ENCODE measurements at places on chromosomes 6 and 20.

DNA sequence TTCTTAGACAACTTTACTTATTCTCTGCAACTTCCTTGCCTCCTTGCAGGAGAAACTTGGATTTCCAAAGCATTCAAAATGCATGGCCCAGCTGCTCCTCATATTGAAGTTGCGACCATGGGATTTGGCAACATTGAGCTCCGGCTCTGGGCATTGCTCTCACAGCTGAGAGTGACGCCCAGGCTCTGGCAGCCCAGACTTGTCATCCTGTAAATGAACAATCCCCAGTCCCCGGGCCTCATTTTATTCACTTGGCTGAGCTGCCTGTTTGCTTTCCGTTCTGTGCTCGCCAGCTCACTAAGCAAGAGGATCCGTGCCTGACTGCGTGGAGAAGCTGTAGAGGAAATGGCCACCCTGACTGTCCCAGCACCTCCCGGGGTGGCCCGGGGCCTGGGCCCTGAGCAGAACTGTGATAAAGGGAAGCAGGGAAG, 119.5 kb upstream of the CD93 start:
- peak overlapping the region; percentile 4 for H3K27ac ChIP-seq
- DNase-seq: peak; percentile 86
- no peaks in the 10 kb centered on the region for H3K27me3 ChIP-seq
- H3K4me1 ChIP-seq: peaks cover 5% of the 10 kb centered on the region
- H3K4me3 ChIP-seq: no peak overlapping the region

DNA sequence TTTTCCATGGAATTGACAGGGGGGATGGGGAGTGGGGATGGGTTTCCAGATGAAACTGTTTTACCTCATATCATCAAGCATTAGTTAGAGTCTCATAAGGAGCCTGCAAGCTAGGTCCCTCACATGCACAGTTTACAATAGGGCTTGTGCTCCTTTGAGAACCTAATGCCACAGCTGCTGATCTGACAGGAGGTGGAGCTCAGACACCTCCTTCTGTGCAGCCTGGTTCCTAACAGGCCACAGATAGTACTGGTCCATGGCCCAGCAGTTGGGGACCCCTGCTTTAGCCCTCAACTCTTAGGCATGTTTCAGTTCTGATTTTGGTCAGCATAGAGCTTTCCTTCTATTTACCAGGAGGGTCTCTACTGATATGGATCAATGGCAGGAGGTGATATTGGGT, 251.6 kb downstream of the LAMA2 start:
- H3K27me3 ChIP-seq: no peaks in the 10 kb centered on the region
- H3K4me3 ChIP-seq: no peak overlapping the region
- no peak for DNase-seq
- H3K4me1 ChIP-seq: no peaks in the 10 kb centered on the region
- no peak overlapping the region for H3K27ac ChIP-seq
- no peaks in the 10 kb centered on the region for H3K36me3 ChIP-seq

- H3K4me3 ChIP-seq: no peak overlapping the region
- H3K4me1 ChIP-seq: peaks cover 2% of the 10 kb centered on the region
- H3K27ac ChIP-seq: no peak overlapping the region
- peak; percentile 71 for DNase-seq
These were observed 6.5 kb downstream of the PEDS1 start for GRCh38 chr20:50146732-50147662.

- no peaks in the 10 kb centered on the region for H3K4me1 ChIP-seq
- no peaks in the 10 kb centered on the region for H3K27me3 ChIP-seq
- no peak overlapping the region for H3K27ac ChIP-seq
- no peaks in the 10 kb centered on the region for H3K36me3 ChIP-seq
- no peak overlapping the region for H3K4me3 ChIP-seq
- DNase-seq: no peak
These were observed 112.4 kb downstream of the TAF4 start for GRCh38 chr20:61953037-61954021.

DNA sequence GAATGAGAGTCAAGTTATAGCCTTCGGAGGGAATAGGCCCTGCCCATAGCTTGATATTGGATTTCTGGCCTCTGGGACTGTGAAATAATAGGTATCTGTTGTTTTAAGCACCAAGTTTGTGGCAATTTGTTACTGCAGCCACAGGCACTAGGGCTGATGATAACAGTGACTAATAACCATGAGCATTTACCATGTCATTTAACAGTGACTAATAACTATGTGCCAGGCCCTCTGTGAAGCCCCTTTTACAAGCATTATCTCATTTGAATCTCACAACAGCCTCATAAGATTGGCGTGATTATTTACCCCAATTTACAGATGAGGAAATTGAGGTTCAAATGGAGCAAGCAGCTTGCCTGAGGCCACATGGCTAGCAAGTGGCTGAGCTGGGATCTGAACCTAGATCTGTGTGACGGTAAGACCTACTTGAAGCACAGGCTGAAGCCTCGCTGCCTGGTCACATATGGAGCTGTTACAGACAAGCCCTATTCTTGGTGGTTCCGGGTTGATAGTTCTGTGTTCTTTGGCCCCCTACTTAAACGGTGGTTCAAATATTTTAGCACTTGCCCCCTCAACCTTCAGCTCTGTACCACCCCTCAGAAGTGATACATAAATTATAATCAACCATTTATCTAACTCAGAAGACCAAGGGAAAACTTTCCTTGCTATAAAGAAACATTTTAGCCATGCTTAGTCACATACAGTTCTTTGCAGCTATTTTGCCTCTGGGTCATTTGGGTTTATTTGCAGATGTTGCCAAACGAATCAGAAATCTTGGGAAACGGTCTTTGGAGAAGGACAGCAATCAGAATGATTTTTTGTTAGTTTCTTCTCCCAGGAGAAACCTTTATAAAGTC, 98.3 kb downstream of the ELOVL5 start:
- H3K4me1 ChIP-seq: peaks cover 3% of the 10 kb centered on the region
- peak overlapping the region; percentile 94 for H3K27ac ChIP-seq
- no peak for DNase-seq
- H3K4me3 ChIP-seq: no peak overlapping the region

DNA sequence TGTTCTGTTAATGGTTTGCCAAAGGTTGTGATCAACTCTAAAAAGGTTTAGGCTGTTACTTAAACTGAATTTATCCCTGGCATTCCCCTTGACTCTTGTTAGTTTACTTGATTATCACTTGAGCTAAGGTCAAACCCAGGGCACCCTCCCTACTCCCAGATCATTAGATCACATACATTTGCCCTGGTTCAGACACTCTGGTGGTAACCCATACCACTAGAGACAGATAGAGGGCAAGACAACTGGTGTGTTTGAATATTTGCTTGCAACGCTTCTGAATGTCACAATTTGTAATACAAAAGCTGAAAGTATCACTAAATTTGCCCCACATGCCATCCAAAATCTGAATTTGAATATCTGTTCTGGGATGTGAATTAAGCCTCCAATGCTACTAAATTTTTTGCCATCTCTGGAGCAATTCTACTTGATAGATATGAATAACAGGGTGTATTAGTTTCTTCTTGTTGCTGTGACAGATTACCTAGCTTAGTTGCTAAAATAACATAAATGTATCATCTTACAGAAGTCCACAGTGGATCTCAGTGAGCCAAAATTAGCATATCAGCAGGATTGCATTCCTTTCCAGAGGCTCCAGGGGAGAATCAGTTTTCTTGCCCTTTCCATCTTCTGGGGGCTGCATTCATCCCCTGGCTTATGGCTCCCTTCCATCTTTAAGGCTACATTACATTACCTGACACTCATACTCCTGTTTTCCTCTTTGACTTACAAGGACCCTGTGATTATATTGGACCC, 45.4 kb downstream of the FIG4 start:
- no peak overlapping the region for H3K4me3 ChIP-seq
- no peak overlapping the region for H3K27ac ChIP-seq
- H3K27me3 ChIP-seq: no peaks in the 10 kb centered on the region

- no peak within 1 kb of the TSS for H3K4me3 ChIP-seq
- no peaks in the 10 kb centered on the region for H3K36me3 ChIP-seq
- DNase-seq: no peak
- no peaks in the 10 kb centered on the region for H3K4me1 ChIP-seq
- H3K27ac ChIP-seq: no peak within 1 kb of the TSS
- H3K27me3 ChIP-seq: no peaks in the 10 kb centered on the region
These were observed at the start of gene PGC for GRCh38 chr6:41747256-41748101. PGC (minus strand) TSS chr6:41747397; CDS start chr6:41747334, 63 bp downstream.

- H3K27ac ChIP-seq: no peak overlapping the region
- no peaks in the 10 kb centered on the region for H3K36me3 ChIP-seq
- DNase-seq: peak; percentile 5
- no peaks in the 10 kb centered on the region for H3K27me3 ChIP-seq
- H3K4me1 ChIP-seq: peaks cover 3% of the 10 kb centered on the region
These were observed 16.8 kb upstream of the BNIP5 start for GRCh38 chr6:36353411-36353915.

DNA sequence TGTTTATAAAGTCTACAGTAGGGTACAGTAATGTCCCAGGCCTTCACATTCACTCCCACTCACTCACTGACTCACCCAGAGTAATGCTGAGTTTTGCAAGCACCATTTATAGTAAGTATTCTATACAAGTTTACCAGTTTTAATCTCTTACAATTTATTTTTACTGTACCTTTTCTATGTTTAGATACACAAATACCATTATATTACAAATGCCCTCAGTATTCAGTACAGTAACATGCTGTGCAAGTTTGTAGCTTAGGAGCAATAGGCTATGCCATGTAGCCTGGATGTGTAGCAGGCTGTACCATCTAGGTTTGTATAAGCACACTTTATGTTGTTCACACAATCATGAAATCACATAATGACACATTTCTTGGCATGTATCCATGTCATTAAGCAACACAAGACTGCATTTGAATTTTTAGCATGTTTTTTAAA, 673.6 kb downstream of the CD109 start:
- DNase-seq: no peak
- H3K27me3 ChIP-seq: no peaks in the 10 kb centered on the region
- H3K4me1 ChIP-seq: no peaks in the 10 kb centered on the region
- no peaks in the 10 kb centered on the region for H3K36me3 ChIP-seq

DNA sequence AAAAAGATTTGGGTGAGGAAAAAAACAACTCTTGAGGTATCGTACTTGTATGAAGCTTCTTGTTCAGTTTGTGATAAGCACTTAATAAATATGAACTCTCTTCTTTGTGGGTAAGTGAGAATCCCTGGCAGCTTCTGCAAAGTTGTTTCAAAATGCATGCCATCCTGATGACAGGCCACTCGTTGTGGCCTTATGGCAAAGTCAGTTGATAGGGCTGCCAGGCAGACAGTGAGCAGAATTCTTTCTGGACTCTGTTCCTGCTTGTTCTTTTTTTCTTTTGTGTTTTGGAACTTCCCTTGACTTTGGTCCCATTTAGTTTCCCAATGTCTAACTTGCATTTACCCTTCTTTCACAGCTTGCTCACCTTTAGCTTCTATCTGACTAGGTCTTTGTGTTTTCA, 983.5 kb upstream of the FLRT3 start:
- no peaks in the 10 kb centered on the region for H3K4me1 ChIP-seq
- no peak overlapping the region for H3K27ac ChIP-seq
- no peak overlapping the region for H3K4me3 ChIP-seq

- H3K4me3 ChIP-seq: peak overlapping the region; percentile 1
- H3K27me3 ChIP-seq: no peaks in the 10 kb centered on the region
- no peak overlapping the region for H3K27ac ChIP-seq
- DNase-seq: no peak
- no peaks in the 10 kb centered on the region for H3K4me1 ChIP-seq
- H3K36me3 ChIP-seq: no peaks in the 10 kb centered on the region
These were observed 296.2 kb downstream of the RIMS1 start for GRCh38 chr6:72182337-72183246.

DNA sequence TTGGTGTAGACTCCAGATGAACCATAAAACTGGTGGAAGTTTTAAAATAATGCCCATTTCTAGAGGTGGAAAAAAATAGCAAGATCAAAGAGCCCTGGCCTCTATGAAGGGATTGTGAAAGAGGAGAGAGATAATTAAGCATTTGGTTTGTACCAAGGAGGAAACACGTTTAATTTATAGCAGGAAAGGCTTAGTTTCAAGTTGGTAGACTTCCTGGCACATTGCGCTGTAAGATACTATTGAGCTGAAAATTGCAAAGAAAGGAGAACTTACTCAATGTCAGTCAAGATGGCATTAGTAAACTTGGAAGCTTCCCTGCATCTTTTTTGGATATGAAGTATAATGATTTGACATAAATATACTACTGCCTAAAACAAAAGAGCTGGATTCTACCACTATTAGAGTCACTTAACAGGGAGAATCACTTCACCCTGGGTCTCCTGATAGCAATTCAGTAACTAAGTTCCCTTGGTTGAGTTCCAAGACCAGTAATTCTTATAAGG, 24.4 kb downstream of the MARCKS start:
- no peaks in the 10 kb centered on the region for H3K36me3 ChIP-seq
- no peak overlapping the region for H3K27ac ChIP-seq
- DNase-seq: no peak
- H3K4me1 ChIP-seq: no peaks in the 10 kb centered on the region

DNA sequence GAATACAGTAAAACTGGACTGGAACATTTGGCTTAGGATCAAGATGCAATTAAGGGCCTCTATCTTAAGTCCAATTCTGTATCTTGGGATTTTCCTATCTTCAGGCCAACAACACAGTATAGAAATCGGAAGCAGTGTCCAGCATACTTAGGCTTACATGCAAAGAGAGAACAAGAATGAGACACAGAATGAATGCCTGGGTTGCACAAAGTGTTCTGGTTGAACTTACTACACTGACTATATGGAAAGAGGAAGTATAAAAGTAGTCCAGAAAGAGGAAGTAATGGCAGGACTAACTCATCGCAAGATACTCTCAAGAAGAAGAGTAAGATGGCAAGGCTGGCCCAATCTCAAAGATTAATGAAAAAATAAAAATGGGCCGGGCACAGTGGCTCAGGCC, 87.6 kb downstream of the BTBD9 start:
- no peaks in the 10 kb centered on the region for H3K27me3 ChIP-seq
- no peak for DNase-seq
- no peak overlapping the region for H3K4me3 ChIP-seq
- no peak overlapping the region for H3K27ac ChIP-seq
- no peaks in the 10 kb centered on the region for H3K4me1 ChIP-seq

GRCh38 chr6:8383584-8383983, 51.8 kb downstream of the SLC35B3 start:
- no peaks in the 10 kb centered on the region for H3K4me1 ChIP-seq
- DNase-seq: no peak
- H3K36me3 ChIP-seq: no peaks in the 10 kb centered on the region
- no peaks in the 10 kb centered on the region for H3K27me3 ChIP-seq

- DNase-seq: no peak
- no peaks in the 10 kb centered on the region for H3K36me3 ChIP-seq
- peak overlapping the region; percentile 60 for H3K4me3 ChIP-seq
- H3K27me3 ChIP-seq: no peaks in the 10 kb centered on the region
- no peaks in the 10 kb centered on the region for H3K4me1 ChIP-seq
These were observed 937 bp downstream of the AKAP7 start for GRCh38 chr6:131136021-131136786.

GRCh38 chr6:108877046-108877751, 29.0 kb downstream of the ARMC2 start:
- H3K4me1 ChIP-seq: no peaks in the 10 kb centered on the region
- DNase-seq: peak; percentile 91
- no peaks in the 10 kb centered on the region for H3K27me3 ChIP-seq
- no peaks in the 10 kb centered on the region for H3K36me3 ChIP-seq
- H3K27ac ChIP-seq: peak overlapping the region; percentile 62

GRCh38 chr6:8436966-8437365, 1.6 kb upstream of the SLC35B3 start:
- H3K27me3 ChIP-seq: no peaks in the 10 kb centered on the region
- no peak for DNase-seq
- H3K4me1 ChIP-seq: no peaks in the 10 kb centered on the region

GRCh38 chr6:87922196-87922946, 125.3 kb upstream of the SPACA1 start:
- H3K36me3 ChIP-seq: no peaks in the 10 kb centered on the region
- no peak overlapping the region for H3K4me3 ChIP-seq
- H3K27ac ChIP-seq: no peak overlapping the region
- H3K4me1 ChIP-seq: no peaks in the 10 kb centered on the region
